H9 (cell line): ENCODE measurements at places on chromosomes 2 and 18. TPM values are rescaled to one million over a fixed set of nuclear protein-coding genes. Genes with fewer than 3 reads are reported as not detected.

- H3K27ac ChIP-seq, result no peak overlapping the region
- no peak overlapping the region for H3K4me3 ChIP-seq
- no peaks in the 10 kb centered on the region for H3K36me3 ChIP-seq
- H3K27me3 ChIP-seq, result no peaks in the 10 kb centered on the region
These were observed 51.4 kb downstream of the FAM178B start for GRCh38 chr2:96934831-96935540.

- H3K4me1 ChIP-seq, result no peaks in the 10 kb centered on the region
- no peaks in the 10 kb centered on the region; the same call in 2 of the 3 replicates for H3K36me3 ChIP-seq
- peak; percentile 8 for DNase-seq
- H3K4me3 ChIP-seq, result no peak overlapping the region; the same call in 2 of the 3 replicates
These were observed 63.6 kb downstream of the ACKR3 start for GRCh38 chr2:236633219-236633570.

- H3K27me3 ChIP-seq, result no peaks in the 10 kb centered on the region
- DNase-seq, result no peak
- H3K36me3 ChIP-seq, result no peaks in the 10 kb centered on the region
- peaks cover 2% of the 10 kb centered on the region; the same call in 1 of the 2 replicates for H3K4me1 ChIP-seq
These were observed 774 bp downstream of the IER3IP1 start for GRCh38 chr18:47175283-47175897.

Gene FKBP7
- 4.5 and 4.8 TPM in 2 replicates for total RNA-seq

Gene VSNL1
- total RNA-seq, result 9.2 and 9.9 TPM in 2 replicates

Gene TRIM54
- 4.6 and 5.0 TPM in 2 replicates for total RNA-seq

- H3K27ac ChIP-seq, result no peak overlapping the region
- peaks cover 33% of the 10 kb centered on the region for H3K36me3 ChIP-seq
- H3K4me3 ChIP-seq, result peak overlapping the region; percentile 32; the same call in 1 of the 2 replicates
- H3K4me1 ChIP-seq, result peaks cover 24% of the 10 kb centered on the region; the same call in 1 of the 2 replicates
These were observed 205 bp downstream of the TET3 start for GRCh38 chr2:73984922-73985307.

DNA sequence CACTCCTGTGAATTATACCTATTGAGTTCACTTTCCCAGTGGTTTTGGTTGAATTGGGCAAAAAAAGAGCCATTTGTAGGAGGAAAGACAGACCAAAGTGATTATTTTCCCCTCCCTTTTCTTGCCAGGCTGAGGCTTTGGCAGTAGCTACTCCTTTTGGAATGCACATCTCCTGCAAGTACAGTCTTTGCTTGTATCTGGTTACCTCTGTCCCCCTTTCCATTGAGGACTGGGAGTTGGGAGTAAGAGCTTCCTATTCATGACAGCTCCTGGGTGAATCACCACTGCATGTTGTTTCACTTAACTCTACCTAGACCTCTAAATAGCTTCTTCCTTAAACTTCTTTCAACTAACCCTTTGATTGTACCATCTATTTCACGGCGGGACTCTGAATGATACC, 695.3 kb upstream of the ZNF804A start:
- H3K36me3 ChIP-seq, result no peaks in the 10 kb centered on the region
- H3K27ac ChIP-seq, result no peak overlapping the region
- DNase-seq, result no peak
- no peaks in the 10 kb centered on the region for H3K27me3 ChIP-seq
- no peak overlapping the region for H3K4me3 ChIP-seq

GRCh38 chr2:165905854-165906253, 47.7 kb downstream of the TTC21B start:
- H3K27ac ChIP-seq, result no peak overlapping the region
- no peaks in the 10 kb centered on the region for H3K36me3 ChIP-seq
- H3K4me3 ChIP-seq, result no peak overlapping the region
- no peak for DNase-seq
- no peaks in the 10 kb centered on the region for H3K27me3 ChIP-seq

GRCh38 chr2:10162586-10163497, 40.3 kb downstream of the RRM2 start:
- no peaks in the 10 kb centered on the region; the same call in 1 of the 2 replicates for H3K4me1 ChIP-seq
- H3K4me3 ChIP-seq, result no peak overlapping the region
- H3K27ac ChIP-seq, result no peak overlapping the region
- no peaks in the 10 kb centered on the region for H3K27me3 ChIP-seq
- H3K36me3 ChIP-seq, result peaks cover 27% of the 10 kb centered on the region

GRCh38 chr2:75497256-75497655, 63.5 kb downstream of the EVA1A start:
- no peak overlapping the region for H3K4me3 ChIP-seq
- DNase-seq, result no peak
- H3K36me3 ChIP-seq, result no peaks in the 10 kb centered on the region
- no peak overlapping the region for H3K27ac ChIP-seq

Gene HOXD13
- not detected in 2 replicates for total RNA-seq

- no peaks in the 10 kb centered on the region for H3K27me3 ChIP-seq
- no peaks in the 10 kb centered on the region for H3K4me1 ChIP-seq
- peaks cover 12% of the 10 kb centered on the region; the same call in 2 of the 3 replicates for H3K36me3 ChIP-seq
- H3K4me3 ChIP-seq, result no peak overlapping the region
These were observed 37.5 kb upstream of the NEB start for GRCh38 chr2:151771599-151772358.

Gene RFX8
- 0.22 and 0.57 TPM in 2 replicates for total RNA-seq

- no peak overlapping the region for H3K4me3 ChIP-seq
- no peaks in the 10 kb centered on the region for H3K27me3 ChIP-seq
- H3K27ac ChIP-seq, result no peak overlapping the region
These were observed 188.0 kb downstream of the CDH7 start for GRCh38 chr18:65938592-65939372.

DNA sequence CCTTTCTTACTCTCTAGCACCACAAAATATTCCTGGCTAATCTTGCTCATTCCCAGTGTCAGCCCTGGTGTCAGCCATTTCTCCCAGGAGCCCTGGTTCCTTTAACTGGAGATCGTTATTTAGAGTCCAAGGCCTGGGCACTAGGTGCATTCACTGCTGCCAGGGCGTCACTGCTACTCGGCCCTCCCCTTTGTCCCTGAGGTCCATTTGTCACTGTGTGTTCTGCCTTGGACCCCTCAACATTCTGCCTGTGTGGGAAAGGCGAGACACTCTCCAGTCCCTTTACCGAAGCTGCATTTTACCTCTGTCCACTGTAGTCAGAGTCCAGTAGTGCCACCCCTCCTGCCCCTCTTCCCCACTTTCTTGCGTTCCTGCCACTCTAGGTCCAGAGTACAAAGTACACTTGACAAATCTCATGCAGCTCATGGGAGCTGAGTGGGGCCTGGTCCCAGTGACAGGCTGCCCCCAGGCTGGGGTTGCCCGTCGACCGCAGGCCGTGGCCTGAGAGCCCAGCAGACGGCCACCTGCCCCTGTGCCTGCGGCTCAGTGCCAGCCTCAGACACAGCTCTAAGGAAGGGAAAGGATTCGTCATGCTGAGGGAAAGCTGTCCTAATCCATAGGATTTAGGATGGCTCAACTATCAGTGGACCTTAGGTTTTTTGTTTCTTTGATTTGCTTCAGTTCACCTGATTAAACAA, 52.1 kb downstream of the COPS8 start:
- H3K4me1 ChIP-seq, result no peaks in the 10 kb centered on the region
- H3K36me3 ChIP-seq, result no peaks in the 10 kb centered on the region
- H3K27me3 ChIP-seq, result no peaks in the 10 kb centered on the region
- H3K4me3 ChIP-seq, result no peak overlapping the region
- peak; percentile 10 for DNase-seq

Gene TBC1D8
- 16.6 and 17.6 TPM in 2 replicates for total RNA-seq

- H3K36me3 ChIP-seq, result peaks cover 26% of the 10 kb centered on the region
- no peak overlapping the region for H3K4me3 ChIP-seq
- H3K27me3 ChIP-seq, result no peaks in the 10 kb centered on the region
These were observed 69.9 kb downstream of the XRCC5 start for GRCh38 chr2:216179015-216179414.
